ENCODE measurements at places on chromosomes 7 and 10.

- no peak for DNase-seq
Observed at GRCh38 chr10:62457196-62457595, 83.0 kb downstream of the ZNF365 start.

GRCh38 chr7:127809261-127809702 lies 157.3 kb downstream of the SND1 start:
- no peak for DNase-seq

GRCh38 chr7:64768824-64769223 lies 25.4 kb upstream of the ZNF138 start:
- DNase-seq: no peak

DNA sequence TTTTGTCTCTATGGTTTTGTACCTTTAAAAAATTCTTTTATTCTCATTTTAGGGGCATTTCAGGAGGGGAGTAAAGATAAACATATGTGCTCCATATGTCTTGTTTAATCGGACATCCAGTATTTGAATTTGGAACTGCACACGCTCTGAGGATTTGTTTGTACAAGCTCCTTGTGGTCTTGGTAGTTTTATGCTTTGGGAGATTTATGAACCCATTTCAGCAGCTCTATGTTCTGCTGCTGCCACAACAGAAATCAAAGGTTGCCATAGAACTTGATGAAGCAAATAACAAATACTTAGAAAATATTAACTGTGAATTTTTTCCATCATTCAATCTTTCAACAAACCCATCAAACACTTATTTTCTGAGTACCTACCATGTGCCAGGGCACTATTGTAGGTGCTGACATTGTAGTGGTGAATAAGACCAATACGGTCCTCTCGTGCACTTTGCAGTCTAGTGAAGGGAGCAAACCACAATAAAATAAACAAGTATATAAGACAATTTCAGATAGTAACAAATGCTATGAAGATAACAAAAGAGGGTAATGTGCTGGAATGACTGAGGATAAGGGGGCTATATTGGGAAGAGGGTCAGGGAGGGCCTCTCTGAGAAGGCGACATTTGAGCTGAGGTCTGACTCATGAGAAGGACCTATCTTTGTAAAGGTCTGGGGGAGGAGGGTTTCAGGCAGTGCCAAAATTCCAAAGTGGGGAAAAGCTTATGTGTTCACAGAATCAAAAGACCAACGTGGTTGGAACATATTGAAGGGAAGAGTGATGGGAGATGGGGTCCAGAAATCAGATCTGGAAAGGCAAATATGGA lies 30.4 kb downstream of the MYPN start:
- DNase-seq: no peak

DNA sequence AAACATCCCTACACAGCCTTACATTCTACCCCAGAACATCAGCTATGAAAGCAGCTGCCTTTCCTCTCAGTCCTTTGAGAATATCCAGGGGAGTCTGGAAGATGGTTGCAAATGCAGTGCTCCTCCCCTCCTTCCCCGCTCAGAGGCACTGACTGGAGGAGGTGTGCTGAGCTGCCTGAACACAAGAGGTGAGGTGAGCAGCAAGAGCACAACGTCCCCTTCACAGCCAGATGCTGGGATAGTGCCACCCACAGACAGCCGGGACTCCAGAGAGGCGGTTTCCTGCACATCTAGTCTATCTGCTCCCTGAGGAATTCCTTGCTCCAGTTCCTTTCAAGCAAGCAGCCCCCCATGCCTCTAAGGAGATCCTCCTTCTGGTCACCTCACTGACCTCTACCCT lies 74.2 kb downstream of the EZH2 start:
- DNase-seq: no peak

DNA sequence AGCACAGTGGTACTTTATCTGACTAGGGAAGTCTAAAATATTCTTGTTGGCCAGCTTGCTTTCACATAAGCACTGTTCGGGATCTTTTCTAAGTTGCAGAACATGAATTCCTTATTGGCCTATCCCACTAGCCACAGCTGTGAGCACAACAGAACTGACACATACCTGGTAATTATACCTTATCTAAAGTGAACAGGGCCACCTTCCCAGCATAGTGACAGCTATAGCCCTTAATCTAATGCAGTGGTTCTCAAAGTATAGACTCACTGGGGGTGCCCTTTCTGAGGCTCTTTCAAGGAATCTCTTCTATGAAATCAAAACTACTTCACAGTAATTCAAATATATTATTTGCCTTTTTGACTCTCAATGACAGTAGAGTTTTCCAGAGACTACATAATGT lies 184.7 kb upstream of the KAT6B start:
- no peak for DNase-seq

DNA sequence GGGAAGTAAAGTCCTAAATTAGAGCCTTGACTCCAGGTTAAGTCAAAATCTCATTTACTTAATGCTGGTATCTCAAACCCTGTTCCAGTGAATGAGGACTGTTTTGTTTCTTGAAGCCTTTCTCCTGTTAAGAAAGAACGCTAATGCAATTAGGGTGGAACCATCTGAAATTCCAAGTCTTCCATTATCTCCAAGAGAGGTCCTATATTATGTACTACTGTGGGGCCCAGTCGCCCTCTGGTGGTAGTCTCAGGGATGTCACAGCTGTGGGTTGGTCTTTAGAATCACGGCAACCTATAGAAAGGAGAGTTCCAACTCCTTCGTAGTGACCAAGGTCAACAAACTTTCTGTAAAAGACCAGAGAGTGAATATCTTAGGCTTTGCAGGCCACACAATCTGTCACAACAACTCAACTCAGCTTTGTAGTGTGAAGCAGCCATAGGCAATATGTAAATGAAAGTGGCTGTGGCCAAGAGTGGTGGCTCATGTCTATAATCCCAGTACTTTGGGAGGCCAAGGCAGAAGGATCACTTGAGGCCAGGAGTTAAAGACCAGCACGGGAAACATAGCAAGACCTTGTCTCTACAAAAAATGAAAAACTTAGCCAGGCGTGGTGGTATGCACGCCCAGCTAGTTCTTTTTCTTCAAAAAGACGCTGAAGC lies 9.3 kb downstream of the RPP38 start:
- DNase-seq: peak; percentile 47

DNA sequence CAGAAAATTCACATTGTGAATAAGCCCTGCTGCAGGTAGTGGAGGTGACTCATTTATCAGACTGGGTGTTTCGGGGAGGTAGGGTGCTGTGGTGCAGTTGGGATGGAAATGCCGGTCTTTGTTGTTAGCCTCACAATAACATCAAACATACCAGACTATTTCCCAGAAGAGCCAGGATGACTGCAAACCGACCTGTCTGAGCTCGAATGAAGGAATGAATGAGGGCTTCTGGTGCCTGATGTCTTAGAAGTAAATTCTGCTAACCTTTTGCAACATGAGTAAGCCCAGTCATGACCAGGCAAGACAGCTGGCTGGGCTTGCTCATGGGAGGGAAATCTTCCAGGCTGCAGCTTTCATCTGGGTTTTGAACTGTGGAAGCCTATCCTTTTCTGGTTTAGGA lies 2.4 kb upstream of the VDAC2 start:
- DNase-seq: no peak

- DNase-seq: no peak
Observed at GRCh38 chr10:73414230-73414945, 530 bp upstream of the ANXA7 start.

- no peak for DNase-seq
Observed at GRCh38 chr10:115941361-115941771, 331.6 kb downstream of the GFRA1 start.

DNA sequence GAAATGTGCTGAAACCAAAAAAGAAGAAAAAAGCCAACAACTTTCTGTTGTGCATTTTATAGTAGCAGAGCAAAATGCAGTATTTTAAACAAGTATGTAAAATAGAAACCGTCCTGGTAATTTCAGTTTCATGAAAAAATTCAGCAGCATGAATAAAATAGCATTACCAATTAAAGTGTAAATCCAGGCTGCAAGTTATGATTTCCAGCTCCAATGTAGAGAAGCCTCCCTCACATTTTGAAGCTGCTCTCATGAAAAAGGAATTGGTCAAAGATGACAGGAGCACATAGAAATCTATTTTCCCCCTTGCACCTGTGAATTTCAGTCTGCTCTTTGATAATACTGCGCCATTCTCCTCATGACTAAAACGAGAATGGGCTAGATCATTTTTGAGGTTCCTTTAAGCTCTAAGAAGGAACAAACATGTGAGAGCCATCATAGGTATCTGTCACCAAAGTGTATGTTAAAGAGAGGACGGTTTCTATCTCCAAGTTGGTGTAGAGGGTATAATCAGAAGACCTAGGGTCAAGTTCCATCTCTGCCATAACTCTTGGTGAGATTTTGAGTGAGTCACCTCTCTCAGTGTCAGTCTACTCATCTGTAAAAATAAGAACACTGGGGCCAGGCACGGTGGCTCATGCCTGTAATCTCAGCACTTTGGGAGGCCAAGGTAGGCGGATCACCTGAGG lies 107.5 kb downstream of the MTPAP start:
- no peak for DNase-seq

- no peak for DNase-seq
Observed at GRCh38 chr10:132911786-132912097, 30.6 kb downstream of the CFAP46 start.

GRCh38 chr7:117871401-117871777 lies 1.9 kb downstream of the CTTNBP2 start:
- DNase-seq: no peak

GRCh38 chr10:34996843-34997242 lies 93.3 kb downstream of the CUL2 start:
- DNase-seq: no peak

DNA sequence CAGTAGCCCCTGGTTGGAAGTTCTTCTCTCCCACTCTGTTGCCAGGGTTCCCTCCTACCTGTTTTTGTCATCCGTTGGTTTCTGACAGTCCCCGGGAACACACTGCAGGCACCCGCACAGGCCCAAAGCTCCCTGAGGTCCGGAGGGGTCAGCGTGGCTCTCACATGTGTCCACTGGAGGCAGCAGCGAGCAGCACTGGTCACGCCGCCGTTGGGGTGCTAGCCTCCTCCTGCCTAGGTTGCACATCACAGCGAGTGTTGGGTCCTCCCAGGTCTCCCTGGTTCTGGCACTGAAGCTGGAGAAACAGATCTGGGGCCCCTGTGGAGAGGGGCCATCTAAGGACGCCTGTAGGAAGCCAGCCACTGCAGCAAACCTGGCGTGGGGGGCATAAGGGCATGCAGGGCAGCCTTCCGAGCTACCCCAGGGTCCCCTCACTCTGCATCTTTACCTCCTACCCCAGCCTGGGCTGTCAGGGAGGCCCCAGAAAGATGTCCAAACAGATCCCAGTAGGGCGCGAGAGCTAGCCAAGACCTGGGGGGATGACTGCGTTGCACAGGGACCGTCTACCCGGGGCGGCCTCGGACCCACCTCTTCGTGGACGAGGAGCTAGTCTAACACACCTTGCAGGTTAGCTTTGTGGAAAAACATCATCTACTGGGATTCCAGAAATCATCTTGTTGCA lies 28.9 kb downstream of the LRRC27 start:
- DNase-seq: peak; percentile 14

DNA sequence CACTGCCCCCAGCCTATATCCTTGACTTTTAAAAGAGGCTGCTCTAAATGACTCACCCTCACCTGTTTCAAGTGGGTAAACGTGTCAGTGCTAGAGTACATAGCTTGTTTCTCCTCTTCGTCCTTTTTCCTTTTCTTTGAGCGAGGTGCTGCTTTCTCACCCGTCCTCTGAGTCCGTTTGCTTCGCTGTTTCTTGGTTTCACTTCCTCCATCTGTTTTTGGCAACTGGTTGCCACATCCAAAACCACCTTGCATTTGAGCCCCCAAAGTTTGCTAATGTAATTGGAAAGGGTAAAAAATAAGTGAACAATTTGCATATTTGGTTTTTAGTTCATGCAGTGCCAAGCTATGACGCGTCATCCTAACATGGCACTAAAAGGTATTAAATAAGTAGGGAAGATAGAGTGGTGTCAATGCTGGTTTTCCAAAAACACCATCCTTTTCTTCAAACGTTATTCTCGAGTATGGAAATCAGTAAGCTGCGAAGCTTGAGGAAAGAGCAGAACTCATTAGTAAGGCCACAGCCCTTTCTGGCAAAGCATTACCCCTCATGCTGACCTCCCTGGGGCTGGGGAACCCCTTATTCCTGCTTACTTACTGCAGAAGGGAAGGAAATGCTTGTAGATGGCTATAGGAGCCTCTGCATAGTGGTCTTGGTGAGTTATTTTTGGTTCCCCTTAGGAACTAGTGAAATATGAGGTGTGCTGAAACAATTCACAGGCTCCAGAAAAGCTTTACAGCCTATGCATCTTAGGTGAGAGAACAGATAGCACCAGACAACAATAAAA lies 133.5 kb downstream of the GALNT11 start:
- no peak for DNase-seq

DNA sequence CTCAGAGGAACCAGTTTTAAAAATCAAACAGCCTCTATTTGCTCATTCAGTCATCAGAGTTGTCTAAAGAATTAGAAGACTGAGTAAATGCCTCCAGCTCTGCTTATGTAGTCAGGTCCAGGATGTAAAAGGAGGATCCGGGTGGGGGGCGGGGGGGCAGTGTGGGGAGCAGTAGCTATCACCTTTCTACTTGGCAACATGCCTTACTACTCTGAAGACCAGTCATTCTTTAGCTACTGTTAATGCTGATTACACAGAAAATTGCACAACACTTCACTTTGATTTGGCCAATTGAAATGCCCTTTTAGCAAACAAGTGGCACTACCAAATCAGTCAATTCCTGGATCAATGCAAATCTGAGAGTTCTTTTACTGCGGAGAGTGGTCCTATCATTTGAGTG lies 164.2 kb downstream of the NXPH1 start:
- DNase-seq: no peak

GRCh38 chr10:11536228-11536627 lies 75.2 kb downstream of the USP6NL start:
- DNase-seq: no peak

DNA sequence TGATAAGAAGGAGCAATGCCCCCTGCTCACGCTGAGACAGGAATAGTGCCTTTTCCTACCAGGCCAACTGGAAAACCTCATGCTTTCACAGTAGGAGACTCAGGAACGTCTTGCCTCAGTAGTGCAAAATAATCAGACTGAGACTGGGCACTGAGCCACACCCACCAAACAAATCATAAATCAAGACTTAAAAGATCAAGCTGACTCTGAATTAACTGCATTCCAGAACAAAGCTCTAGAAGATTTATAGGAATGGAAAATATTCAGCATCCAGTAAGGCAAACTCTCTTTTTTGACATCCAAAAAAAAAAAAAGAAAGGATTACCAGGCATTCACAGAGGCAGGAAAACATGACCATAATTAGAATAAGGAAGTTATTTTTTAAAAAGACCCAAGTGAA lies 30.5 kb upstream of the SLC18A3 start:
- DNase-seq: no peak
